GM19239 (cell line): ENCODE measurements at places on chromosomes 6 and 20.

- no peak for DNase-seq
Measured at GRCh38 chr6:44842616-44843015, 455.1 kb downstream of the CDC5L start.

DNA sequence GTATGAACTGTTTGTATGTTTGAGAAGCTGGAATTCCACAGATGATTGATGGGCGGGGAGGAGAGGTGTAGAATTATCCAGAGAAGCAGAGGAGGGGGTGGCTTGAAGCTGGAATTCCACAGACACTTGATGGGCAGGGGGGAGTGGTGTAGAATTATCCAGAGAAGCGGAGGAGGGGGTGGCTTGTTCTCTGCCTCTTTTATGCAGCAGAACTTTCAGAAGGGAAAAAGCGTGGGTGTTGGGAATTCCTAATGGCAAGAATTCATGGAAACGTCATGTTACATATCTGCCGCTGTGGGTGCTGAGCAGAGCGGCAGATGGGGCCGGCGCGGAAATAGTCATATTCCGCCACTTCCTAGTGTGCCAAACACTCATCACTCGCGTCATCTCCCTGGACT, 167.9 kb upstream of the KCNG1 start:
- no peak for DNase-seq

DNA sequence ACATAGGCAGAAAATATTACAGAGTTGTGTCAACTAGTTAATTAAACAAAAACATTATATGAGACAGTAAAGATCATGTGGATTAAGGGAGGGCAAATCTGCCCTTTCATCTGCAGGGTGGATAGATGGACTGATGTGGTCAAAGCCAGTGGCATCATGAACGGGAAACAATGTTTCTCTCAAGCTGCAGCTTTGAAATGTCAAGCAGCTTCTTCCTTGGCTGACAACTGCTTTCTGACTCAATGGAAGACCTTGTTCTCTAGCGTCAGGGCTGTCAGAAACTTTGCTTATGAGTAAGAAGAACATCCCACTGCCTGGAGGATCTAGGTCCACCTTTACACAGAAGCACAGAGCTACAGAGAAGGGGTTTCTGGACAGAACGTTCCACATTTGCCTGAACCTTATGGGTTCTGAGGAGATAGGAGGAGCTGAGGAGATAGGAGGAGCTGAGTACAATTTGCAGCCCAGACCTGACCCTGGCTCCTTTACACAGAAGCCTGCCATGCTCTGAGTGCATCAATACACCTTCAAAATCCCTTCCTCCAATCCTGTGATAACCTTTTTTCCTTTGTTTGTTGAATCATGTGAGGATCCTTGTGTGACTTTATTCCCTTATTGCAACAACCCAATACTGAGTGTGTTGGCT, 6.1 kb downstream of the CST5 start:
- no peak for DNase-seq

DNA sequence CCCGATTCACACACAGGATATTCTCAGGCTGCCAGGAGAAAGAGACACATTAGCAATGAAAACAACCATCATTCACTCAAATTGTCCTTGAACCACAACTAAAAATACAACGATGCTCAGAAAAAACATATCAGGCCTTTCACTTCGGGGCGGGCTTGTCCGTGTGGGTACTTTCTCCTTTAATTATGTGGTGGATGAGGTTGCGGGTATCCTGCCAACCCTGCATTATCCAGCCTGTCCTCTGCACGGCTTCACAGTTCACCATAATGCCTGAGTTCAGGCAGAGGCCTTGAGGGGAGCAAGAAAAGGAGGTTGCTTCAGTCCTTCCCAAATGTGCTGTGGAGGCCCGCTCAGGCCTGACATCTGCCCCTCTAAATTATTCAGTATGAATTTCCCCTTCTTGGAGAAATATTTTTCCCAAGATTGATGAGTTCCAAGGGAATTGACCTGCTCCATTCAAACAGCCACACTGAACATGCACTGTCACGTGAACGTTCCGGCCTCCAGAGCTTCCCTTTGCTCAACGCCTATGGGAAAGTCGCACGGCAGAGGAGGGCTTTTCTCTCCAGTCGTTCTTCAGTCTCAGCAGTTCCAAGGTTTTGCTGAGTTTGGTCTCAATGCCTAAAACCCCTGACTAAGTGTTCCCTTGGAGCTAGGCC, 70.3 kb downstream of the MYLK4 start:
- no peak for DNase-seq

DNA sequence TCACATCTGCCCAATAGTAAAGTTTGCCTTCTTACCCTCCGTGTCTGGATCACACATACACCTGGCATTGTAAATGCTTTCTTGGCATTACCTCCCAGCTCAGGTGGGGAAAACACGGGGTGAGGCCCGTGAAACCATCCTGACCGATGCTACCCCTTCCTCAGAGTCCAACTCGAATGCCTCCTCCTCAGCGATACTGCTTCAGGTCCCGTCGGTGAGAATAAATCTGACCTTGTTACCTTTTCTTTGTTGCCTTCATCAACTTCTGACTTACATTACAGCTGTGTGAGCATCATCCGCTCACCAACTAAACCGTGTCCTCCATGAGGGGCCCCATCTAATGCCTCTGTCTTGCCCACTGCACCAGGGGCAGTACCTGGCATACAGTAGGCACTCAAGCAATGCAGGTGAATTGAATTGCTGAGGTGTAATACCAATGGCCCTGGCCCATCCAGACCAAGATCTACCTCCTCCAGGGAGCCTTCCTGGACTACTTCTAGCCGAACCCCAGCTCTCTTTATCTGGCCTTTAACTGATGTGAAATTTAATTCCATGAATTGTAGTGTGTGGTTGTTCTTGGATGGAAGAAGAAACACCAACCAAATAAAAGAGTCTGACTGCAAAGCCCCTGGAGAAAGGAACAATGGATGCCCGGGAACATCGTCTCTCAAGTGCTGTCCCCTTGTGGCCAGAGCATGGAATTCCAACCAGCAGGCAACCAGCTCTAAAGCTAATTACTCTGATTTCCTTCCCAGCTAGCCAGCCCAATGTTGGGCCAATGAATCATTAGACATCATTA, 141.5 kb downstream of the ANKRD60 start:
- peak; percentile 22 for DNase-seq

DNA sequence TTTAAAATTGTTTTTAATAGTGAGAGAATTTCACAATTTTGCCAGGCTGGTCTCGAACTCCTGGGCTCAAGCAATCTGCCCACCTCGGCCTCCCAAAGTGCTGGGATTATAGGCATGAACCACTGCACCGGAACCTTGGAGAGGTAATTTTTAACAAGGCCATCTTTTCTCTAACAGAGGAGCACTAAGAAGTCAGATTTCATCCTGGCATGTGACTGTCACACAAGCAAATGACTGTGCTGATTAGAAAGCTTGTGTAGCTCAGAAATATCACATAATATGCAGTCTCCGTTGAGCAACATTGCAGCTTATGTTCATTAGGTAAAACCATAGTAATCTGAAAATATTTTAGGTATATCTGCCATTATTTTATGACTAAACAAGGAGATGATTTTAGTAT, 156.0 kb downstream of the CCDC170 start:
- no peak for DNase-seq

DNA sequence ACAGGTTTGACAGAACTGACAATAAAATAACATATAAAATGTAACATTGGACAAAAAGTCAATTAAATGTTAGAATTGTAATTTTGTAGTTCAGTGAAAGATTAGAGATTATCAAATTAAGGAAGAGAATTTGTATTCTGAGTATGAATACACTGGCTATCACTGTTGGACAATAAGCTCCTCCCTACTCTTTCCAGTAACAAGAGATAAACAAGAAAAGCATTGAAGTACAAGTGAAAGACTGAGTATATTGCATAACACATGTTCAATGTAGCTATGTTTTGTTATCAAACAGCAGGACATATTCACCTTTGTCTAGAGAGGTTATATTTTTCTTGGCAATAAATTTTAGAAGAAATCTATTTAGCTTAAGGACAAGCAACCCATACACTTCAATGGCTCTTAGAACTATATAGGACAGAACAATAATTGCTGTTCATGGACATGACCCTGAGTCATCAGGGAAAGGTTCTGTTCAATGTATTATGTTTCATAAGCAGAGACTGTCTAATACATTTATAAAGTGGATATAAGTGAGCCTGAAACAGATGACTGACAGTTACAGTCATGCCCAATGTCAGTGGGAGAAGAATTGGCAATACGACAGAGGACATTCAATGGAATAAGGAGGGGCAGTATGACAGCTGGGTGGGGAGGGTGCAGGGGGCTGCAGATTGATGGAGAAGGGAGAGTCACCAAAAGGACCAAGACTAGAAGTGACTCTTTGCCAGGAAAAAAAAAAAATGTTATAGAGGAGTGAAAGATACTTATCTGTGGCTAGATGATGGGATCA, 520.4 kb downstream of the FRK start:
- no peak for DNase-seq
